ENCODE measurements at places on chromosomes 16 and 17.

- no peak for DNase-seq
These were observed 138.0 kb downstream of the NLK start for GRCh38 chr17:28180449-28180848.

DNA sequence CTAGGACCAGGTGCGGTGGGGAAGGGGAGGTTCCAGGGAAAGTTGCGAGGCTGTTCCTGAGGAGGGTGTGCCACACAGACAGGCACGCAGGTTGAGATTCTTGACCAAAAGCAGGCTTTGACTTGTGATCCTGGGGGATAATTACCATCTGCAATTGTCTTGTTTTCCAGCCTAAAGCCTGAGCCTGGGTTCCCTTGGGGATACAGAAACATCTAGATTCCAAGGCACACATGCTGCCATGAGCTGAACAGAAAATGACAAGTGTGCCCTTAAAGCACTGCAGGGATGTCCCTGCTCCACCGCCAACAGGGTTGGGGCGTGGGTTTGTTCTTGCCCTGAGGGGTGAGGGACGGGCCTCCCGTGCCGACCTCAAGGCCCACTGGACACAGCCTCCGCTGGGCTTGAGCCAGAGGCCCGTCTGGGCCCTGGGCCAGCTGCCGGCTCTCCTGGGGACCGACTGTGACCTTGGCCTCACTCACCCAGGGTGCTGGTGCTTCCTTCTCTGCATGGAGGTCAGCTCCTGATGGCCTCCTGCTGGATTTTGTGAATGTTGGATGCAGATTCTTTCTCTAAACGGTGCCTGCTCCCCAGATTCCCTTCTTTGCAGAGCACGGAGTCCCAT, 14.0 kb downstream of the CA5A start:
- no peak for DNase-seq

GRCh38 chr16:84481051-84481735, 23.3 kb downstream of the MEAK7 start:
- no peak for DNase-seq

DNA sequence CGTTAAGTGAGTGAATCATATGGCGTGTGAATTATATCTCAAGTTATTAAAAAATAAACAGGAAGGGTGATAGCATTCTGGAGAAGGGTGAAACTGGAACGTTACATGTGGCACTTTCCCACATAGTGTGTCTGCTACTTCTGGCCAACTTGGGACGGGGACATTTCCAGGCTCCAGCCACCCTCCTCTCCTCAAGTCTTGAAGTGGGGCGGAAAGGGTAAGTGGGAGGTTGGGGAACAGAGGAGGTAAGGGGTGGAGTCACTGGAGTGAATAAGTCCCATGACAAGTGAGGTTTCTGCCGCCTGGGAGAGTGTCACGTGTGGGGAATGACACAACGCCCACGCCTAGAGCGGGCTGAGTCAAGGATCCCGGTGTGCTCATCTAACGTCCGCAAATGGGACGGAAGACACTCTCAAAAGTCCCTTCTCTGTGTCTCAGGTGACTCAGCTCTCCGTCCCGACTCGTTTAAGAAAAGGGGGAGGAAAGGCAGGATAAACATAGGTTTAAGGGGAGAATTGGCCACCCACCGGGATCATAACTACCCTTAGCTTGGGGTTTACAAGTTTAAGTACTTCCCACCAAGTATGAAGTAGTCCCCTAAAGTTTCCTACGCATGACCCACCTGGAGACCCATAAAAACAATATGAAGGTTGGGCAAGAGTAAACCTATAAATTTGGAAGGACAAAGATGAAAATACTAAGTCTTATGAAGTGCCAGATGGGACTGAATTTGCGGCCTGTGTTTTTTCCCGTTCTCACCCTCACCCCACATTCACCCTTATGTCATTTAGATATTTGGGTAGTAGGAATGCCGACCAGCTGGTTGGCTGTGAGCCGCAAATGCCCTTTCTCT, 1.2 kb upstream of the SPAG9 start:
- DNase-seq = peak; percentile 73

GRCh38 chr16:46727630-46728029, 20.5 kb downstream of the MYLK3 start:
- no peak for DNase-seq

DNA sequence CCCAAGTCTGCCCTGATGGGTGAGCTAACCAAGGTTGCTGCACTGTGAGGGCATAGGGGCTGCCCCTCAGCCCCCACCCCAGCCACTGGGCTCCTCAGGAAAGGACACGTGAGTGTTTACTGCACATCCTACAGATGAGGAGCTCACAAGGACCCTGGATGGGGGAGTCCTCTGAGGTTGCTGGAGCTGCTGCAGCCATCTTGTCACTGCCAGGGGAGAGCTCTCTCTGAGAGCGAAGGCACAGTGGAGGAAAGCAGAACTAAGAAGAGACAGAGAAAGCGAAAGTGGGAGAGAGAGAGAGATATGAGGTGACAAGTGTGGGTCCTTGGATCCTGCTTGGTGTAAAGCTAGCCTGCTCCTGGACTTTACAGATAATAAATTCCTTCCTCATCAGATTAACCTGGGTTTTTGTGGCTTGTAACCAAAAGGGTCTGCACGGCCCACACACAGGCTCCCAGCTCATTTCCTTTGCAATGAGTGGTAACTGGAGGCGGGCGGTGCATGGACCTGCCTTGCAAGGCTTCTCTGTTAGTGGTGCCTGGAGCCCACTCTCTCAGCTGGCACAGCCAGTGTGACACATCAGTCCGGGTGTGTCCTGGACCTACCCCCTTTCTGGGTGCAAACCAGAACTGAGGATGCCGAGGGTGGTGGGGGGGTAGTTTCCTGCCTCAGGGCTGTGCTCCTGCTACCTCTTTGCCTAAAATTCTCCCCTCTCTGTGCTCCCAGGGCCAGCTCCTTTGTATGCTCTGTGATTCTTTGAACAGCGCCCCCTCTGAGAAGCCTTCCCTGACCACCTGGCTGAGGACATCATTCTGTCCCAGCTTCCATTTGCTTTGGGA, 14.2 kb downstream of the SNX20 start:
- DNase-seq = peak; percentile 52

DNA sequence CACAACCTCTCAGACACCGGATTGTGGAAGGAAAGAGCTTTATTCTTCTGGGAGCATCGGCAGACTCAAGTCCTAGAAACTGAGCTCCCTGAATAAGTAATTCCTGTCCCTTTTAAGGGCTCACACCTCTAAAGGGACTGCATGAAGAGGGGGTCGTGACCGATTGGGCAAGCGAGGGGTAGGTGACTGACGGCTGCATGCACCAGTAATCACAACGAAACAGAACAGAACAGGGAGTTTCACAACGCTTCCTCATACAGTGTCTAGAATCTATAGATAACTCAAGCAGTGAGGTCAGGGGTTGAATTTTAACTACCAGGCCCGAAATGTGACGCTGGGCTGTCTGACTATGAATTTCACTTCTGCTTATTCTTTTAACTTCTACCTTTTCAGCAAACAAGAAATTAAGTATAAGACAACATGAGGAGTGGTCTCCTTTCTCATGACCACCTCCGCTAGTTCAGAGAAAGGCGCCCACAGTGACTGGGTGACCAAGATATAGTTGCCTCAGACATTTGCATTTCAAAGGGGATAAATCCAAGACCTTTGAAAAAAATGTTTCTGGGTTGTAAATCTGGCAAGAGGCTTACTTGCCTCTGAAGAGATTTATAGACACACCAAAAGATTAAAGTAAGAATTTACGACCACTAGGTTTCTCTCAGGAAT, 88.4 kb upstream of the ATF7IP2 start:
- DNase-seq = peak; percentile 13

DNA sequence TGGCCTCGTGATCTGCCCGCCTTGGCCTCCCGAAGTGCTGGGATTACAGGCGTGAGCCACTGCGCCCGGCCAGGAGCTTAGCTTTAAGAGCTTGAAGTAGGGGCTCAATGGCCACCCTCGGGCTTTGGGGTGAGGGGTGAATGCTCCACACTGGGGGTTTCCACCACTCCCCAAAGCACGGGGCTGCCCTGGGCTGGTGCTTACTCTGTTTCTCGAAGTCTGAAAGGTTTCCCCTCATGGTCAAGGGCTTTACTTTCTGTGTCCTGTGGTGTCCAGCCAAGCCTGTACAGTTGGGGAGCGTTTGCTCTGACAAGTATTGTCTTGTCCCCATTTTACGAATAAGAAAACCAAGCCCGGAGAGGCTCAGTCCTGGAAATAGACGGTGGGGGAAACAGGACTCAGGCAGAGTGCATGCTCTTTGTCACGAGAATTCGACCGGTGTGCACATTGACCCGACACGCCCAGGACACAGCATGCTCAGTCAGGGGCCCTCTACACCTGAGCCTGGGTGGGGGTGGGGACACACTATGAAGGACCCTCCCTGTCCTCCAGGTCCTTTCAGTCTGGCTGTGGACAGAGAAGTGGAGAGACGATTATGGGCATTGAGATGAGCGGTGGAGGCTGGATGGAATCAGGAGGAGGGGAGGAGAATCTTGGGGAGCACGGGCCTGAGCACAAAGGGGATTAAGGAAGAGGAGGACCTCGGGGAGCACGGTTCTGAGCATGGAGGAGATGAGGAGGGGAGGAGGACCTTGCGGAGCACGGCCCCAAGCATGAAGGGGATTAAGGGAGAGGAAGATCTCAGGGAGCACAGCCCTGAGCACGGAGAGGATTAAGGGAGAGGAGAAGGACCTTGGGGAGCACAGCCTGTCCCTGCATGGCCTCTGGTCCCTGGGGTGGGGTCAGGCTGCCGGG, 7.5 kb downstream of the CD7 start:
- no peak for DNase-seq

- DNase-seq = no peak
These were observed 485.4 kb downstream of the KCNJ2 start for GRCh38 chr17:70654706-70655105.

- DNase-seq = no peak
These were observed 127.2 kb downstream of the HS3ST3B1 start for GRCh38 chr17:14427900-14428647.

DNA sequence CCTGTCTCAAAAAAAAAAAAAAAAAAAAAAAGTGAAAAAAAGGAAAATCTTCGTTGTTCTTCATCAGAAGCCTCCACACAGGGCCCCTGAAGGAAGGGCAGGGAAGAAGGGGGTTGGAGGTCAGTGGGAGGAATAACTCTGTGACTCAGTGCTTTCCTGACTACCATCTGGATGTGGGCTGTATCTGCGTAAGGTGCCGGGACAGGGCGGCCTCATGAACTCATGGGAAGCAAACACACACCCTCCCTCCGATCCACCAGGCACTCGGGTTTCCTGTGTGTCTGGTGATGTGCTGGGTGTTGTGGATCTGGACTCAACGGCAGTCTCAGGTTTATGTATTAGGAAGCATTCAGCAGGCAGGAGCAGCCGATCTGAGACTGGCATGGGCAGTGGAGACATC, 691.6 kb downstream of the WWOX start:
- no peak for DNase-seq

- no peak for DNase-seq
These were observed 65.0 kb downstream of the CRISPLD2 start for GRCh38 chr16:84884596-84885341.

DNA sequence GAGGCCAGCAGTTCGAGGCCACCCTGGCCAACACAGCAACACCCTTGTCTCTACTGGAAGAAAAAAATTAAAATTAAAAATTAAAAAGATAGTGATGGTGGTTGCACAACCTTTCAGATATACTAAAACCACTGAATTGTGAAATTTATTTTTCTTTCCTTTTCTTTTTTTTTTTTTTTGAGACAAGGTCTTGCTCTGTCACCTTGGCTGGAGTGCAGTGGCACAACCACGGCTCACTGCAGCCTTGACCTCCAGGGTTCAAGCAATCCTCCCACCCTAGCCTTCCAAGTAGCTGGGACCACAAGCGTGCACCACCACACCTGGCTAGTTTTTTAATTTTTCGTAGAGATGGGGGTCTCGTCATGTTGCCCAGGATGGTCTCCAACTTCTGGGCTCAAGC, 254.4 kb downstream of the SLC39A11 start:
- no peak for DNase-seq

DNA sequence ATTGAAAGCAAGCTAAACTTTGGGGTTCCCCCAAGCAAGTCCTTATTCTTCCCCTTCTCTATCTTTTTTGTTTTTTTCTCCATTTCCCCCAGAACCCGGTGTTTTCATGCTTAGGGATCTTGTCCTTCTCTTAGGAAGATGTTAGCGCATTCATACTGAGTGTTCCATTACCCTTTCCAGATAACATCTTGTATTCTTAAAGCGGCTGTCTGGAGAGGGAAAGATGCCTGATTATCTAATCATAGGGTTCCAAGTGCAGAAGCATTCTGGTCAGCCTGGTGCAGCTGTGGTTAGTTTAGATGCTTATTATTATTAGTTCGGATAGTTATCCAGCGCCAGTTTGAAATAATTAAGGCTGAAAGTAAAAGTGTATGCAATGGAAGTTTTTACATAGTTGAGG, 2.0 kb downstream of the TOM1L1 start:
- DNase-seq = no peak

DNA sequence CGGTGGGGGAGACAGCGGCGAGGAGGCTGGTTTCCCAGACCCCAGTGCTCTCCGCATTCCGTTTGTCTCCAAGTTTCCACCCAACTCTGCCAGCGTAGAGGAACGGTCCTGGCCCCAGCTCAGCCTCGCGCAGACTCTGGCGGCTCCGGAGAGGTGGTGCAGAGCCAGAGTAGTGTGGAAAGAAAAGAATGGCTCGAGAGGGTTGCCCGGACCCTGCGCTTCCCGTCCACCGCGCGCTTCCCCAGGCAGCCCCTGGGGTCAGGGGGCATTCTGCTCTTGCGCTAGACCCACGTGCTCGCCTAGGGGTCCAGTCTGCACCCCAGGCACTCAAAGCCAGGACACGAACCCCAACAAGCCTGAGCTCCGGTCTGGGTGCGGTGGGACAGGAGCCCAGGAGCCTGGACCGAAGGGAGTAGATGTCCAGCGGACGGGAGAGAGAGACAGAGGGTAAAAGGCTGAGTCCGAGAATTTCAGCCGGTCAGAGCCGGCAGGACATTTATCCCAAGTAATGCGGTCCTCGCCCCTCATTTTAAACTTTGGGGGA, 3.8 kb downstream of the PMP22 start:
- DNase-seq = no peak

DNA sequence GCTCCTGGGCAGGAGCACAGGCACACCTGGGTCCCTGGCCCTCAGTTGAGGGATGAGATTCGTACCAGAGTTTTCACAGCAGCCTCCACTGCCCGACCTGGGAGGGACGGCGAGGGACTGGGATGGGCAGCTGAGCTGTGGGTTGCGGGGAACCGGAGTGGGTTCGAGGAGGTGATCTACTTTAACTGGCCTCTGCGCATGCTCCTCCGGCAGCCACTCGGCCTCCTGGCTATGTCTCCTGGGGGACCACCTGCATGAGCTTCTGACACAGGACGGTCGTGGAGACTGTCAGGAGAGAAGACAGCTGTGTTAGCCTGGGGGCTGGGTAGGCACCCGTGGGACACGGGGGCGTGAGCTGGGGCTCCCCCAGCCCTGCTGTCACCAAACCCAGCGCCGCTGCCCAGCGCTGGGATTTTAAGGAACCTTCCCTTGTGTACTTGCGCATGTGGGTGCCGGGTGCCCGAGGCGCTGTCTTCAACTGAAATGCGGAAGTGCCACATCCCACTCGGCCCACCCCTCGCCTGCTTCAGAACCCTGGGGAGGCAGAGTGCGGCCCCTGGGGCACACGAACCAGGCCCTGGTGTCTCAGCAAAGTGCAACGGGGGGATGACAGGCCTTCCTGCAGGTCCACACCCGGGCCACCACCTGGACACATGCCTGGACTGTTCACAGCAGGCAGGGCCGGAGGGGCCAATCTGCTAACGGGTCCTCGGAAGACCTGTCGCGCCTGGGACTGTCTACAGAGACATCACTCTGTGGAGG, 36.4 kb downstream of the SLC7A5 start:
- DNase-seq = no peak
